ENCODE measurements at places on chromosomes 2 and 18. TPM values are rescaled to one million over a fixed set of nuclear protein-coding genes. Genes with fewer than 3 reads are reported as not detected.

Gene LONRF2
- total RNA-seq = 0.28 TPM

Gene AOX1
- total RNA-seq = 23.2 TPM

Gene ZC3H6
- total RNA-seq = 3.4 TPM

Gene KCNG2
- total RNA-seq = 4.7 TPM

Gene TUBB8B
- not detected for total RNA-seq

Gene CFC1
- total RNA-seq = not detected
